ENCODE measurements at places on chromosomes 2 and 18.

DNA sequence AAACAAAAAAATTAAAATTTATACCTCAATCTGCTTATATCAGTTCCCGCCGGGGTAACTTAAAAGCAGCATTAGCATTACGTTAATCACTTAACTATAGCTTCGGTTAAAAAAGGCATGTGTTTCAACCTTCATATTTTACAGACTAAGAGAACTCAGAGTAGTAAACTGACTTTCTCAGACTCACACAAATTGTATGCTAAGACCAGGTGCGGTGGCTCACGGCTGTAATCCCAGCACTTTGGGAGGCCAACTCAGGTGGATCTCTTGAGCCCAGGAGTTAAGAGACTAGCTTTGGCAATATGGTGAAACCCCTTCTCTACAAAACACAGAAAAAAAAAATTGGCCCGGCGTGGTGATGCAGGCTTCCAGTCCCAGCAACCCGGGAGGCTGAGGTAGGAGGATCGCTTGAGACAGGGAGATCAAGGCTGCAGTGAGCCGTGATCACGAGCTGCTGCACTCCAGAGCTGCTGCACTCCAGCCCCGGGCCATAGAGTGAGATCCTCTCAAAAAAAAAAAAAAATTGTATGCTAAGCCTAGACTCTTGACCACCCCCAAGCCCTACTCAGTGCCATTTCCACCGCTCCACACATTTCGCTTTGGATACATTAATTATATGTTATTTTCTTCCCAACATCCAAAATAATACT, 2.4 kb downstream of the HNRNPLL start:
- no peak for DNase-seq

- no peak for DNase-seq
Observed at GRCh38 chr2:96423828-96424227, 81.3 kb downstream of the NEURL3 start.

DNA sequence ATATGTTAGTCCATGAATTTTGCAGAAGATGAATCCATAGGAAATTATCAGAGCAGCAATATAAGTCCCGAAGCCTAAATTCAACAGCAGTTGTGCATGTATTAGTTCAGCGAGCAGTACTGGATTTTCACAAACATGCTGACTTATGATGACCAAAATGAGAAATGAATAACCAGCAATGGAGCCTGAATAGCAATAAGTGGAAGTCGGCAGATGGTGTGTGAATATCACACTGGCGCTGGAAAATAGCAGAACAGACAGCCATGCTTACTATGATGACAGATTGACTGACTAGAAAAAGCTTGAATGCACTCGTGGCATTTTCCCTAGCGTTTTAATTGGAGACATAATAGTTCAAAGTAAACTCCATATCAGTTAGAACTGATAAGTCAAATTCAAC, 1114.5 kb downstream of the DSC3 start:
- no peak for DNase-seq

DNA sequence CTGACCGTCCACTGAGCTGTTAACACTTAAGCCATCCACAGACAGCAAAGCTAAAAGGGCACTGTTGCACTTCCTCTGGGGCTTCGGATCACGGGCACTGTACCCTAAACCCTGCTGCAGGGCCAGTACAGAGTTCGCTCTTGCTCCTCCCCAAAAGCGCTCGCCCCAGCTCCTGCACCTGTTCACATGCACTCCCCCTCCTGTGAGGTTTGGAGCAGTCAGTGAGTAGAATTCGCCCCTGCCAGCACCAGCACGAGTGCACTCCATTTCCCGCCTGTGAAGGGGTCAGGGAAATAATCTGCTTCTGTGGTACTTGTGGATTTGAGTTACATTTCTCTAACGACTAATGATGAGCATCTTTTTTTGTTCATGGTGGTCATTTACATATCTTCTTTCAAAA, 158.8 kb downstream of the PTPRM start:
- DNase-seq, result no peak

- DNase-seq, result no peak
Observed at GRCh38 chr2:12824351-12824777, 107.6 kb downstream of the TRIB2 start.

DNA sequence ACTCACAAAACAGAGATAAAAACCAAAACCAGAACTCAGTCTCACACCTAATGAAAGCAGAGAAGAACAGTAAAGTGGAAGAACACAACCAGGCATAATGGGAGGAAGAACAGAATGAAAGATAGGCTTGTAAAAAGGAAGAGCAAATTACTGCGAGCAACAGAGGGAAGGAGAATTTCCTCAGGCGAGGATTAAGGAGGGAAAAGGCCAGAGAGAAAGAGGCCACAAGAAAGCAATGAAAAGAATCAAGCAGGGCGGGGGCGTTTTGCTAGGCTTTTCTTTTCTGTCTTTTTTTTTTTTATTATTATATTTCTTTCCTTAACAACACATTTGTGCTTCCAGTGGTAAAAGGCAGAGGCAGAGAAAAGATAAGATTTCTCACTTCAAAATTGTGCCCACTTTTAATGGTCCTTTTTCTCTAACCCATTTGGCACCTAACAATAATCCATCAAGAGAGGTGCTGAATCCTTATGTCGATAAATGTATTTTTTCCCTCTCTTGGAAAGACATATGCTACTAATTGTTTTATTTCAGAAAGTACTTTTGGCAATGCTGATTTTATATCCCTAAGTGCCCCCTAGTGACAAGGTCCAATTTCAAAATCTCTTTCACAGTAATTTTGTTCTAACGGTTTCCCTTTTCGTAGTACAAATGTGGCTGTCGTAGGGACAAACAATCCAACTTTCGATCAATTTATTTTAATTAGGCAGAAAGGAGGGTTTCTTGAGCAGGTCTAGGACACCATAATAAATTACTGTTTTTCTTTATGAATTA, 138.7 kb upstream of the AQP4 start:
- DNase-seq, result no peak

GRCh38 chr18:34659579-34660517, 50.2 kb upstream of the DTNA start:
- no peak for DNase-seq

DNA sequence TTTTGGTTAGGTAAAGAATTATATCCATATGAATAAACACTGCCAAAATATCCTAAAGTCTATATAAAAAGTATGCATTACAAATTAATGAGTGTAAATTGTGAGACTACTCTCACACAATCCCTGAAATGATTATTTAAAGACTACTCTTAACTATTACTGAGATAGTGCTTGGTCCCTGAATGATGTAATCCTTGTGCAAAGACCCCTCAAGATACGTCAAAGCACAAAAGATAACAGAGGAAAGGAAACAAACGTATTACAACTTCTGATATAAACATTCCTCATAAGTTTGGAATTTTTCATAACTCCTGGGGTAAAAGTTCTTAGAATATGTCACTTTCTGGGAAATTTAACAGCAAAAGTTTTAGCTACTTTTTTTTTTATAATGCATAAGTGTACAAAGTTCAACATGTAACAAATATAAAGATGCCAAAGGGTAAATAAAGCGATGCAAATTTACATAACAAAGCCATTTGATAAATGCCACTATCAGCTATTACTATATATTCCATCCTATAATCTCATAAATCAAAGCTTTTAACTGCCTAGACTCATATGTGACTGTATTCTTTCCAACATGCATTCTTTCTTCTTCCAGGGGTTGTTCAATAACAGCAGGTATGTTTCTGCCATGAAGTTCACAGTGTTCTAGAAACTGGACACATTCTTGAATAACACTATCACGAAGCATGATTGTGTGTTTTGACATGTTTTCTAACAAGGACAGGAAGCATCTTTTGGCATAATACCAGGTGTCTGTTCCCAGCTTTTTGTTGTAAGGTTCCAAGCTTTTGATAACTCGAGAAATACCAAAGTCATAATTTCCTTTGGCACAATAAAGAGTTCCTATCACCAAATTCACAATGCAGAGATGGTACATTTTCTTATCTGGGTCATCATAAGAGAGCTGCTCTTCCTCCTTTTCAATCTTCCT, 158.0 kb downstream of the AGPS start:
- no peak for DNase-seq

DNA sequence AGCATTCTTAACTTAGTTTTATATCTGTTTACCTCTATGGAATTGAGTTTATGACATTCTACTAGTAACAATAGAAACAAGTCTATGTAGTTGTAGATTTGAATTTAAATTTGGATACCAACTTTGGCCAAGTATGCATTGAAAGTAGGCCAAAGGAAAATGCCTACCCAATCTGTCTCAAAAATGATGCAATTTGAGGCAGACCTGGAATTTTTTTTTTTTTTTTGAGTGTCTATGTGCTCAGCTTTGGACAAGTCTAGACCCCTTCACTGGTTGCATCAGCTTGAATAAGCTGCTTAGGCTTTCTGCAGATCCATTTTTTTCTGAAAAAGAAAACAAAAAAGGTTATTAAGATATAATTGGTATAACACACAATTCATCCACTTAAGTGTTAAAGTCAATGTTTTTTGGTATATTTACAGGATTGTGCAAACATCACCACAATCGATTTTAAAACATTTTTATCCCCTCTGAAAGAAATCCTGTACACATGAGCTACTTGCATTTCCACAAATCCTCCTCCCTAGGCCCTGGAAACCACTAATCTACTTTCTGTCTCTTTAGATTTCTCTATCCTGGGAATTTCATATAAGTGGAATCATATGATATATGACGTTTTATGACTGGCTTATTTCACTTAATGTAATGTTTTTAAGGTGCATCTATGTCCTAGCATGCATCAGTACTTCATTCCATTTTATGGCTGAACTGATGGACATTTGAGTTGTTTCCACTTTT, 185.1 kb upstream of the CCDC68 start:
- no peak for DNase-seq

DNA sequence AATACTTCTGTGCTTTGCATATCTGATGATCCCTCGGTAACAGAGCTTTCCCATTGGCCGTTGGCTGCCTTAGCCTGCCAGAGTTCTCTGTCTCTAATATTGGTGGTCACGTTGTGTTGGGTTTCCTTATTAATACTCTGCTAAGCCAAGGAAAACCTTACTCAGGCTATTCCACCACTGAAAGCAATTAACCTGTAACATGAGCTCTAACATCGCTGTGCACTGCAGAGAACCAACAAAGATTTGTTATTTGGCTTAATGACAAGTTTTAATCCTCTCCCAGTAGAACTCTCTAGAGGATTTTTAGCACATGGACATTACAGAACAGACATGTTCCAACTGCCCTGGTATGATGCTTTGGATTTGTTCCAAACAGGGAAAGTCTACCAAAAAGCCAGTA, 825.9 kb upstream of the POU3F3 start:
- DNase-seq, result no peak

- DNase-seq, result no peak
Observed at GRCh38 chr2:26933431-26934334, 36.8 kb upstream of the MAPRE3 start.

DNA sequence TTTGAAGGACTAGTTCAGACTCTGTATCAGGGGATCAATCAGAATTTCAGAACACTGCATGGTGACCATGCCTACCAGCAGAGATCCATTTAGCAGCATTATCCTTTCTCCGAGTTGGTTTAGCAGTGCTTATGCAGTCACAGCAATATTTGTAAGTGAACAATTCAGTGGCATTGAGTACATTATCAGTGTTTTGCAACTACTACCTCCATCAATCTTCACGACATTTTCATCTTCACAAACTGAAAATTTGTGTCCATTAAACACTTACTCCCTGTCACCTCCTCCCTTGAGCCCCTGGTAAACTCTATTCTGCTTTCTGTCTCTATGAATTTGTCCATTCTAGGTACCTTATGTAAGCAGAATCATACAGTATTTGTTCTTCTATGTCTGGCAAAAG, 20.1 kb downstream of the SLC9A2 start:
- no peak for DNase-seq

DNA sequence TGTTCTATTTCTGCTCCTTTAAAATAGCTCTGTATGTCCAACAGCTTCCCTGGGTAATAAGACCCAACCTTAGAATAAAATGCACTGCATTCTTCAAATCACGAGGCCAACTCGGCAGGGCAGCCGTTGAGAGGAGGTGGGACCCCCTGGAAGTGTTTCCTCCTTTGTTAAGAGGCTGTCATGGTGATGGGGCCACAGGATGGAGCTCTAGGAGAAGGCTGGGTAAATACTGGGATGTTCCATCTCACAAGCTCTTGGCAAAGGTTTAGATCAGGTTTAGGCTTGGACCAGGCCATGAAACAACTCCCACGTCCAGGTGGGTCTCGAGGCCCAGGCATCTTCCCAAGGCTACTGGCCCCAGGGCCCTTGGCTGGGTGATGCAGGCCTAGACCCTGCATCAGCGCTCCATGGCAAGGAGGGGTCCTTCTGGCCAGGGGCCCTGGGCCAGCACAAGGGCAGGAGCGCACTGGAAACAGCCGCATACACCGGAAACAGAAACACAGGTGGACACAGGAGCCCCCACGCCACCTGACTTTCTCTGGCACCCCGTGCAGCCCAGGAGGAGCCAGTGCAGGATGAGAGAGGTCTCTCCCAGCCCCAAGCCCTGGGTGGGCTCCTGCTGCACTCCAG, 38.8 kb upstream of the OTOS start:
- DNase-seq, result no peak

GRCh38 chr2:119263656-119264055, 40.0 kb downstream of the STEAP3 start:
- DNase-seq, result no peak

- DNase-seq, result no peak
Observed at GRCh38 chr2:132584976-132585817, 84.8 kb downstream of the LYPD1 start.

GRCh38 chr18:63169853-63170252, 149.7 kb downstream of the BCL2 start:
- no peak for DNase-seq

- DNase-seq, result no peak
Observed at GRCh38 chr18:22471546-22472131, 53.9 kb upstream of the CTAGE1 start.

DNA sequence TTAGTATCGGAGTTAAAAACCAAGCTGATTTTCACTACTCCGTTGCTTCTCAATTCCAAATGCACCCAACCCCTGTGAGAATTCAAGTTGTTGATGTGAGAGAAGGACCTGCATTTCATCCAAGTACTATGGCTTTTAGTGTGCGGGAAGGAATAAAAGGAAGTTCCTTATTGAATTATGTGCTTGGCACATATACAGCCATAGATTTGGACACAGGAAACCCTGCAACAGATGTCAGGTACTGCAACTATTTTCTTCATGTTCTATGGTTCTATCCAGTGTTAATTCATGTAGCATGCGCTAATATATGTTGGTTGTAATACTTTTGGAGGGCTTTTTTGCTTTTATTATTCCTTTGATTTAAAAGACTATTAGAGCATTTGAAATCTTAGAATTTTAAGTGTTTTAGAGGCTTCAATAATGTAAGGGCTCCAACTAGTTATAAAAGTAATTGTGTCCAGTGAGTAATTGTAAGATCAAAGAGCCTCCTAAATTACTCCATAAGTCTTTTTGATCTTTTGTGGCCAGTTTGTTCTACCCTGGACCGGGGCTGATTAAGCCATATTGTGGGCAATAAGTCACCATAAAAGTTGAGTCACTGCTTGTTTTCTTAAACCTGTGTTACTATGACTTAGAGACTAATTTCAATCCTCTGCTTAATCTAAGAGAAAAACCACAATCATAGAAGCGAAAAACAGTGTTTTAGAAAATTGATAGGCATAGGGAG, 22.9 kb downstream of the DSG4 start:
- DNase-seq, result no peak

DNA sequence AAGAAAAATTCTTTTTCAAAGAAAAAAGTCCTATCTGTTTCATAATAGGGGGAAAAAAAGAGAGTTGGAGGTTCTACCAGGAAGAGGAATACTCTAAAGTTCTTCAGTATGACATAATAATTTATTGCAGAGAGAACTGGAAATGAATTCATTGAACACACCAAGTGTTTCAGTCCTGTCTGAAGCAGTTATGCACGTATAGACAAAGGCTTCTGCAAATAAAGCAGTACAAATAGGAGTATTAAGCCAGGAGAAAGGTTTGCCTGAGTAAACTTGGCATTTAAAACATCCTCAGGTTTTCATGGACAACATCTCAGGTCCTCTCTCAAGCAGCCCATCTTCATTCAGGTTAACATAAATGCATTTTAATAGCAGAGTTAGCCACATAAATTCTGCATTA, 141.6 kb downstream of the CCDC148 start:
- no peak for DNase-seq
